ENCODE measurements at places on chromosomes 1 and 21. TPM values are rescaled to one million over a fixed set of nuclear protein-coding genes. Genes with fewer than 3 reads are reported as not detected.

GRCh38 chr1:7975212-7975865 lies 13.8 kb downstream of the PARK7 start:
- DNase-seq: peak; percentile 83

GRCh38 chr1:3837200-3837599 lies 19.8 kb downstream of the CEP104 start:
- no peak for DNase-seq

DNA sequence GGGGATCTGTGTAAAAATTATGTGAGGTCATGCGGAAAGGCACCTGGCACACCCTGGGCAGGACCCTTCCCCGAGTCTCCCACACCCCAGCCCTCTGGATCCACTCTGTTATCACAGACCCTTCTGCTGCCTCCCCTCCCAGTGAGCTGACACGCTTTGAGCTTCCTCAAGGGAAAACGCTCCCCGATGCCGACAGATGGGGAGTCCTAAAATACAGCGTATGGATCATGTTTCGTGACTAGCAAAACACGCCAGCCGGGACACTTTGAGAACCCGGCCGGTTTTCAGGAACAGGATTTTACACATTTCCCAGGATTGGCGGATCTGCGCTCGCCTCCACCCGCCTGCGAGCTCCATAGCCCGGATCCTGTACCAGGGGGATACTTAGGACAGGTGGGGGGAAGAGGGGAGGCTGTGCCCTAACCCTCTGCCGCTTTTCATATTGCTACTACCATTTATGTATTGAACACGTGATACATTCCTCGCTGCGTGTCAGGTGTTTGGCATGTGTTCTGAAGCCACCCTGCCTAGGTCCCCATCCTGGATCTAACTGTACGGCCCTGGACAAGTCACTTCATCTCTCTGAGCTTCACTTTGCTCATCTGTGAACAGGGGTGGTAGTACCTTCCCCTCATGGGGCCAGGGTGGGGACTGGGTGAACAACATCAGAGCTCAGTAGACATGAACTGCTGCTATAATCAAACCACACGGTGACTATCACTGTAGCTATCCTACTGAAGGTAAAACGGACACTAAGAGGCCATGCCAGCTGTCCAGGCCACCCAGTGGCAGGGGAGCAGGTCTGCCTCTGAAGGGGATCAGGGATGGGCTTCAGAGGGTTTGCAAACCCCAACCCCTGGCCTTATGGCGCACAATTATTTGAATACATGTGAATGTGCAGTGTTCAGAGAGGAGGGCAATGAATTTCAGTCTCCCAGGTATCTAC lies 63.2 kb downstream of the SSBP3 start:
- no peak for DNase-seq

DNA sequence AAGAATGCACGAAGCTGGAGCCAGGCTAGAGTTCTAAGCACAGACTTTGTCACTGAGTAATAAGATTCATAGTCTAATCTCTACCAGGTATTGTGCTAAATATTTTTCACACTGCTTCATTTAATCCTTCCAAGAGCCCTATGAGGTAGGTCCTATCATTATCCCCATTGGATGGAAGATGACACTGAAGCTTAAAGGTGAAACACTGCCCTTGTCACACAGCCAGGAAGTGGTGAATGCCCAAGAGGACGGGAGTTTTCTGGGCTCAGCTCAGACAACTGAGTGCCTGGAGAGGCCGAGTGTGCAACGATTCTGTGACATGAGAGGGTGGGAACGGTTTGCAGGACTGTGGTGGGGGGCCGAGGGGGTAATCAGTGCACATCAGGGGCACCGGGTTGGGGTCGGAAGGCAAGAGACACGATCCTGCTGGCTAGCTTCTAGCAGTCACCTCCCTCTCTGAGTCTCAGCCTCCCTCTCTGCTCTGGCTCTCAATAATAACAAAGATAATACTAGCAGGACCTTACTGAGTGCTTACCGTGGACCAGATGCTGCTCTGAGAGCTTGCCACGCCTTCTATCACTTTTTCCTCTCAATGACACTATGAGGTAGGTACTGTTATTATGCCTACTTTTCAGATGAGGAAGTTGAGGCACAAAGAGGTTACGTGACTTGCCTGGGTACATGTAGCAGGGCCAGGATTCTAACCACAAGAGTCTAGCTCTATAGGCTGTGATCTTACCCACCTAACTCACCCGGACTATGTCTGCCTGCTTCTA lies 12.4 kb downstream of the KCNQ4 start:
- no peak for DNase-seq

DNA sequence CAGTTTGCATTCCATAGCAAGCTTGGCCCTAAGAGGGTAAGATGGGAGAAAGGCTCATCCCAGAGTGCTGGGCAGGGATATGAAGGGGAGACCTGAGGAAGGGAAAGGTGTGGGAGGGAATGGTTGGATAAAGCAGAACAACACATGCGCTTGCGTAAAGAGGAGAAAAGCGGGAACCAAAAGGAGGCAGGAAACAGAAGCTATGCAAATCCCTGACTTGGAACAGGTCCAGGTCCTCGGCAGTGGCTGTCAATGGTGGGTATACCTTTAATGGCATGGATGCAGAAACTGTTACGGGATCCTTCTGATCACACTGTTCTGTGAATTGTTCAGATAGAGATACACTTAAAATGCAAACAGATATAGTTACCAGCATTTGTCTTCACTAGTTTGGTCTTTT lies 455.6 kb downstream of the SIPA1L2 start:
- DNase-seq: no peak

KIRREL1 gene
- total RNA-seq: 5.7 TPM

DNA sequence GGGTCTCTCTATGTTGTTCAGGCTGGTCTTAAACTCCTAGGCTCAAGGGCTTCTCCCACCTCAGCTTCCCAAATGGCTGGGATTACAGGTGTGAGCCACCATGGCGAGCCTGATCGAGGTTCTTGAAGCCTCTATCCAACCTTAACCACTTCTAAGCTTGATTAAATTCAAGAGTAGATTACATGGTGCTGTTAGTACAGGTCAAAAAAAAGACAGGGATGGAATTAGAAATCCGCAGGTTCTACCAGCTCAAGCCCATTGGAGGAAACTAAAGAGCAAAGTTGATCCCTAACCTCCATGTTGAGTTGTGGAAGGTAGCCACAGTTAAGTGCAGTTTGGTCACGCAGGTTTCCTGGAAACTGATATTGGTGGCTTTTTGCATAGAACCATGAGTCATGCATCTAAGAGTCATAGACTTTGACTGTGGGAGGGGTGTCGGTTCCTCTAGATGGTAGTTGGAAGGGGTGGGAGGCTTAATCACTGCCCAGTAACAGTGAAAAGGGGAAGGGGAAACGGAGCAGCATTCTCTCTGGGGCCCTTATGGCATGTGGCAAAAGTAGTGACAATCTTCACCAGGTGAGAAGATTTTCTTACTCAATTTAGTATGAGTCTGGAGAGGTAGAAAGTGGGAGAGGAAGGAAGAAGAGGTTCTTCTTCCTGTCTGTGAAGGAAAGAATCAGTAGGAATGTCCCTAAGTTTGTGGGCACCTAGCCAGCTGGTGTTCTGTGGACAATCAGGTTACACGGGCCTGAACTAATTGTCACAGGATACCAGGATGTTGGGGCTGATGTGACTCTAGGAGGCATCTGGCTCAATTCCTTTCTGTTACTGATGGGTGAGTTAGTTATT lies 7.0 kb downstream of the CD53 start:
- no peak for DNase-seq

DNA sequence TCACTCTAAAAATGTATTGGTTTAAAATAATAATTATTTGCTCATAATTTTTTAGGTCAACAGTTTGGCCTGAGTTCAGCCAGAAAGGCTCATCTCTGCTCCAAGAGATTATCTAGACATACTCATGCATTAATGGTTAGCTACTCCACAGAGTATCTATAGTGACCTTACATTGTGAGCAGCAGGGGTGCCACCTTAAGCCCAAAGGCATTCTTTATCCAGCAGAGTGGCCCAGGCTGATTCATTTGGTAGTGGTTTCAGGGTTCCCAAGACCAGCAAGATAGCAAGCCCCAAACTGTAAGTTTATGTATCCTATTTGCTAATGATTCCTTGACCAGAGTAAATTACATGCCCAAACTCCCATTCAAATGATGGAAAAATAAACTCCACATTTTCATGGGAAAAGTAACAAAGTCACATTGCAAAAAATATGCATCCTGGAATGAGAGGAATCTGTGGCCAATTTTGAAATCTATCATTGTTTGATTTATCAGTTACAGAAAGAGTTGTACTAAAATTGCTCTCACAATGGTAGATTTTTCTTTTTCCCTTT lies 182.6 kb upstream of the KCNK2 start:
- DNase-seq: no peak

- DNase-seq: no peak
Measured at GRCh38 chr1:107879346-107879745, 85.6 kb downstream of the VAV3 start.

DNA sequence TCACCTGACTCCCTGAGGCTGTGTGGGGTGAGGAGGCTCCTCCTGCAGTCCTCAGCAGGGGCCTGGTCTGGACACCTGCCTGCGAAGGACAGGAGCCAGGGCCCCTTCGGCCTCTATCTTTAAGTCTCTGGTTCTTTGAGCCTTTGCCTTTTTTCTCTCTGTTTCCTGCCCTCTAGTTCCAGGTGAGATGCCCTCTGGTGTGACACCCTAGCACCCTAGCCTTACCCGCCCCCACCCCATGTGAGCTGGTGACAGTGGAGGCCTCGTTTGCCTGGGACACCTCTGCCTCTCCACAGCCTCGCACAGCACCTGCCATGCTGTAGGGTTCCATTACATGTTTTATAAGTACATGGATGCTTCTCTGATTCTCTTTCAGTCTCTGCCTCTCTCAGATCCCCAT lies 47.3 kb downstream of the DDX20 start:
- no peak for DNase-seq

ALPL gene
- 1.5 TPM for total RNA-seq

THEMIS2 gene
- 3.7 TPM for total RNA-seq

NBPF10 gene
- 2.4 TPM for total RNA-seq

DNA sequence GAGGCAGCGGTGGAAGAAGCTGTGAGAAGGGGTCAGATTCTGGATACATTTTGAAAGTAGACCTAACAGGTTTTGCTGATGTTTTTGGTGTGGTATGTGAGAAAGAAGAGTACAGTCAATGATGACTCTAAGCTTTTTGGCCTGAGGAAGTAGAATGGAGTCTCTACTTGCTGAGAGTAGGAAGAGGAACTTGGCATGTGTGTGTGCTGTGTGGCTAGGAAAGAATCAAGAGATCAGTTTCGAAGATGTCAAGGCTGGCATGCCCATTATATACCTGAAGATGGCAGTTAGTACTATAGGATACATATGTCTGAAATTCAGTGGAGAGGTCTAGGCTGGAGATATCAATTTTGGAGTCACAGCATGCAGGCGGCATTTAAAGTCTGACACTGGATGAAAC lies 64.4 kb downstream of the MAB21L3 start:
- no peak for DNase-seq

- no peak for DNase-seq
Measured at GRCh38 chr21:28186604-28187003, 806.1 kb downstream of the LTN1 start.

- no peak for DNase-seq
Measured at GRCh38 chr1:216710598-216711333, 12.5 kb downstream of the ESRRG start.

- no peak for DNase-seq
Measured at GRCh38 chr1:205369701-205370123, 13.0 kb upstream of the KLHDC8A start.

DNA sequence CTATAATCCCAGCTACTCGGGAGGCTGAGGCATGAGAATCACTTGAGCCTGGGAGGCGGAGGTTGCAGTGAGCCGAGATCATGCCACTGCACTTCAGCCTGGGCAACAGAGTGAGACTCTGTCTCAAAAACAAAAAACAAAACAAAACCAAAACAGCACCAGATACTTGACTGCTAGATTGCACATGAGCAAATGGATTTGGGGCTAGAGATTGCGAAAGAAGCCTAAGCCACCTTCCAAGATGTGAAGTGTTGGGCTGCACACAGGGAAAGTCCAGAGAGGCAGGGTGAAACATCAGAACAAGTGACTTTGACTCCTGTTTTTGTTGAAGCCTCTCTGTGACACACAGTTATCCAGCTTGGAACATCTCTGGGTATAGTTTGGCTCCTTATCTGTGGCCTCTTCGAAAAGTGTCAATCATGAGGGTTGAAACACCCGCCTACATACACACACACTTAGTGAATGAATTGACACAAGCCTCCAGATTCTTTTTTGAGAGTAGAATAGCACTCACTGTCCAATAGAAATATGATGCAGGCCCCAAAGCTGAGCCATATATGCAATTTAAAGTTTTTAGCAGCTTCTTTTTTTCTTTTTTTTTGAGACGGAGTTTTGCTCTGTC lies 34.2 kb upstream of the GPR137B start:
- DNase-seq: no peak

DNA sequence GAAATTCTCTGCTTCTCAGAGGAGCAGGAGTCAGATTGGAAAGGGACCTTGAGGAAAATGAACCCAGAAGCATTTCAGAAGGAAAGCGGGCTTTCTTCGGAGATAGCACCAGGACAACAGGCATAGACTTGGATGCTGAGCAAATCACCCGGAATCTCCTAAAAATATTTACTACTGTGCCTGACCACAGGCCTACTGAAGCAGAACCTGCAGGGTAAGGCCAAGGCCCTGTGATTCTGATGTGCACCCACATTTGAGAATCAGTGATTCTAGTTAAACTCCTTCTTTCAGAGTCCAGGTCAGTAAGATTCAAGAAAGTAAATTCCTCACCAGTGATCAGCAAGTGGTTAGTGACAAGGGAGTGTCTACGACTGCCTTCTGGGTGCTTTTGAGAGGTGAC lies 307.3 kb upstream of the DUSP10 start:
- DNase-seq: no peak

- DNase-seq: no peak
Measured at GRCh38 chr21:37828991-37829390, 87.3 kb downstream of the KCNJ6 start.

- DNase-seq: no peak
Measured at GRCh38 chr1:62373221-62373620, 54.0 kb upstream of the KANK4 start.

DNA sequence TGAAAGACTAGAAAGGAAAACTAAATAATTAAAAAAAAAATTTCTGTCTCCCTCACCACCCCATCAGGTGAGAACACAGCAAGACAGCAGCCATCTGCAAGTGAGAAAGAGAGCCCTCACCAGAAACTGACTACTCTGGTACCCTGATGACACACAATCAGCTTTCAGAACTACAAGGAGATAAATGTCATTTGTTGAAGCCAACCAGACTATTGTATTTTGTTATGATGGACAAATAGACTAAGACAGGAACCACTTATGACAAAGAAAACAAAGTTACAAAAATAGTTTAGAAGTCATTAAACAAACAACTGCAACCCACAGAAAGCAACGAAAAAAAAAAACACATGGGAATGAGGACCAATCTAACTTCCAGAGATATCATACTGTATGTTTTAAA lies 98.3 kb downstream of the FAF1 start:
- no peak for DNase-seq

DNA sequence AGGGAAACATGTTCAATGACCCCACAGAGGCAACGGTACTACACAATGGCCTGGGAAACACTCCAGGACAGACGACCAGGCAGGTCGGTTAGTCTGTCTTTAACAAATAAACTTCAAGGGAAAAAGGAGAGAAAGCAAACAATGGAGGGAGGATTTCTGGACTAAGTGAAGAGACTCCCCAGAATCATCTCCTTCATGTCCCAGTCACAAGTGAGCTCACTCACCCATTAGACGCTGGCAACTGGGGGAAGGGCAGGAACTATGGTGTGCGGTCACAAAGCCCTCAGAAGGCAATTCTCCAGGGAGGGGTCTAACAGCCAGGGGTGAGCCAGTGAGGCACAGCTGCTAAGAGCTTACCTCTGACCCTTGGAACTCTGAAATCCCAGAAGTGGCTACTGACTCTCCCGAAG lies 55.7 kb upstream of the NADK start:
- DNase-seq: no peak

Measured in psoas muscle (tissue), 8 donors.